ENCODE measurements at places on chromosomes 7 and 10. TPM values are rescaled to one million over a fixed set of nuclear protein-coding genes. Genes with fewer than 3 reads are reported as not detected.

GRCh38 chr7:111933609-111934008, 272.6 kb downstream of the DOCK4 start:
- no peak for DNase-seq

DNA sequence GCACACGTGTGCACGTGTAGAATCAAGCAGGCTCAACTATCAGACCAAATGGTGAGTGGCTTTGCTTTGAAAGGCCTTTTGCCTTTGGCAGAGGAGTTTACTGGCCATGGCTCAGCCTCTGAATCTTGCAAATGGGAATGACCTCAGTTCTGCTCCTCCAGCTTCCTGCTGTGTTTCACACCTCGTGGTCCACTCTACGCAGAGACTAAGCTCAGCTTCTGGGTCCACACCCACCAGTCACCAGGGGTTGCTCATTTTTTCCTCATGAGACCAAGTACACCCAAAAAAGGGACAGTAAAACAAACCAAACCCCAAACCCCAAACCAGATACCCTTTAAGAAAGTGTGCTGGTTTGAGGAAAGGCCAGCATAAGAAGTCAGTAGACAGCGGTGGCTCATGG, 236.4 kb downstream of the DNAJB6 start:
- DNase-seq: no peak

GRCh38 chr10:15363031-15363430, 8.1 kb downstream of the FAM171A1 start:
- no peak for DNase-seq

DNA sequence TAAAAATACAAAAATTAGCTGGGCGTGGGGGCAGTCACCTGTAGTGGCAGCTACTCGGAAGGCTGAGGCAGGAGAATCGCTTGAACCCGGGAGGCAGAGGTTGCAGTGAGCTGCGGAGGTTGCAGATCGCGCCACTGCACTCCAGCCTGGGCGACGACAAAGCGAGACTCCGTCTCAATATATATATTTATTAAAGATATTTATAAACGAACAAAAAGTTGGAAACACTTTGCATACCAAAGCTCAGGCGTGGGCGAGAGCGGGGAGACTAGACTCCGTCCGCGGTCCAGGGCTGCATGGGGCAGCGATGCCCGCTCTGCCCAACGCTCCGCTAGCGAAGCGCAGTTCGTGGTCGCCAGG, 7.9 kb upstream of the CRYGN start:
- no peak for DNase-seq

DNA sequence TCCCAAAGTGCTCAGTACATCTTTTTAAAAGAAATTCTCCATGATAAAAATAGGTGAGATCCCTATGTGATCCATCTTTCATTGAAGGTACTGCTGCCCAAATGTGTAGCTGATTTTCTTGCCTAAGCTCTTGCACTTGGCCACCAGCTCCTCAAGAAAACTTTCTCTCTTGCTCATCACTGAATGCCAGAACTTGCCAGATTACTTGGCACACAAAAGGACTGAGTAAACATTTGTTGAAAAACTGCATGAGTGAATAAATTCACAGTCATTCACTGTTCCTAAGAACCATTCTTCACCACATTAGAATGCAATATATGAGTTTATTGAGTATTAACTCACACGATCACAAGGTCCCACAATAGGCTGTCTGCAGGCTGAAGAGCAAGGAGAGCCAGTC, 99.9 kb downstream of the TRIL start:
- no peak for DNase-seq

- DNase-seq: no peak
Measured at GRCh38 chr7:134865001-134865845, 85.8 kb downstream of the CALD1 start.

GRCh38 chr7:105218939-105219770, 169.6 kb downstream of the SRPK2 start:
- DNase-seq: no peak

DNA sequence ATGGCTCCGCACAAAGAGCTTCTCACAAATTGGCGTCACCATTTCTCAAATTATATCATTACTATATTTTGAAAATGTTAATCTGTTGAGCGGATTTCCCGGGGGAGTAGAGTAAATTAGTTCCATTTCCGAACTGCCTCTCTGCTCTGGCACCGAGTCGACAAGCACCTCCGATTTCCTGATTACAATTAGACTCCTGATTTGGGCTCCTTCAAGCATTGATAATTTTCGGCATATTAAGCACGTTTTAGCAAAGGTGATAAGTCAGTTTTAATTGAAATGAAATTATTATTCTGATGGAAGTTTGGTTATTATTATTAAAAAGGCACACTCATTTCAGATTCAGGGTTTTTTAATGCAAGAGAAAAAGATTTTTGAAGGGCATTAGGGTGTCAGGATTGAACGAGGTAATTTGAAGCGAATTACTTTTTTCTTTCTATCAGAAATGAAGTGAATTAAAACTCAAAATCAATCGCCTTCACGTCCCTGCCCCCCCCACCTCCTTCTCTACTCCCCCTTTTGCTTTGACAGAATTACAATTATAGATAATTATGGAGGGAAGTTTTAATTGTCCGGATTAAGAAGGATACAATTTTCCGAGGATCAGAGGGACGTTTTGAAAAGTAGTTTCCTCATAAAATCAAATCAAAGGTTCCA, 4.0 kb upstream of the UNCX start:
- DNase-seq: no peak

DNA sequence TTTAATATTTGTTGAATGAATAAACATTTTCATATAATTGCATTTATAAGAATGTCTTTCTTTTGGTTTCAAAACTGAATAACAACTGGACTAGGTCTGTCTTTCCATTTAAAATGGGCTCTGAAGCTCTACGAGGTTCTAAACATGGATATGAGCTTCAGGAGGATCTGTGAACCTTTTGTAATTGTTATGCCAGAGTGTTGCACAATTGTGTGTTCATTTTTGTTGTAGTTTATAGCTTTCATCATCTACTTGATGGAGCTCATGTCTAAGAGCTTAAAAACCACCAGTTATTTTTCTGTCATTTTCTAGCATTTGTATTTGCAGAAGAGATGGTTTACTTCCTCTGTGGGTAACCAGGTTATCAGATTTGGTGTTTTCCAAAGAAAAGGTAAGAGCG, 265.7 kb upstream of the NPY start:
- no peak for DNase-seq

DNA sequence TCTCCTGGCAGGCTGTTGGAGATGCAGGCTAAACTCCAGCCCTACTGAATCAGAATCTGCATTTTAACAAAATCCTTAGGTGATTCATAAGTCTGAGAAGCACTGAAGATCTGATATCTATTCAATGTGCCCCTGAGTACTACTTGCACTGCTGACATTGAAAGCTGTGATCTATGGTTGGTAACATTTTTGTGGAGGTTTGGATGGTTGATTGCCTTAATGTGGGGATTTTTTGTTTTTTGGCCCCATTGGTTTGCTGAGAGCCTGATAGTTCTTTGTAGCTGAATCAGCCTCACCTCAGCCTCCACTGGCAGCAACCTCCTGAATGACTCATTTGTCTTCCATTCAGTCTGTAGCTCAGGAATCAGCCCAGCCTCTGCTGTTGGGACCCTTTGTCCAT, 14.7 kb upstream of the LRRN3 start:
- DNase-seq: peak; percentile 10

GRCh38 chr7:2559283-2559950, 638 bp downstream of the IQCE start:
- DNase-seq: no peak

GRCh38 chr7:42170724-42171123, 66.3 kb downstream of the GLI3 start:
- no peak for DNase-seq

GRCh38 chr10:3096149-3096548, 28.8 kb downstream of the PFKP start:
- DNase-seq: no peak

DNA sequence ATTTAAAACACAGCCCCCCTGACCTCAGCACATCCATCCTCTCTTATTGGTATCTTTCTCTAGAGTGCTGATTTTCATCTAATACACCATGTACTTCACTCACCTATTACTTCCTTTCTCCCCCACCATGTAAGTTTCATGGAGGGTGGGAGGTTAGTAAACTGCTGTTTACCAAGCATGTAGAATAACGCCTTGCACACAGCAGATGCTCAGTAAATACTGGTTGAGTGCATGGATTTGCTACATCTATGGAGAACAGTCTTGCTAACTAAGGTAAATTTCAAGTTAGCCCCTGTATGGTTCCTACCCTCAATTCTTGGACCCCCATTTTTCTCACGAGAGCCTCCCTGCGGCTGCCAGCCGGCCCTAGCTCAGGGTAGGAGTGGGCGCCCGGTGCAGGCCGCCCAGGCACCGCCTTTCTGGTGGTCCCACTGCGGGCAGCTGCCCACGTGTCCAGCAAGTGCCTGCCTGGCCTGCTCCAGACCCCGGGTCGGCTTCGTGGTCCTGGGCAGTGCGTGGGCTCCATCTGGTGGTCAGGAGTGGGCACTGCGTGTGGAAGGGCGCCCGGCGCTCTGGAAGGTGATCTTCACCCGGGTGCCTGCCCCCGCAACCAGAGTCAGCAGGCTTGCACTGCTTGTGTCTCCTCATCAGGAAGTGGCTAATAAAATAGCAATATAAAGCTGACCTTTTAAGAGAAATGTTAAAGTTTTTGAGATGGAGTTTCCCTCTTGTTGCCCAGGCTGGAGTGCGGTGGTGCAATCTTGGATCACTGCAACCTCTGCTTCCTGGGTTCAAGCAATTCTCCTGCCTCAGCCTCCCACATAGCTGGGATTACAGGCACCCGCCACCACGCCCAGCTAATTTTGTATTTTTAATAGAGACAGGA, 63.4 kb upstream of the DNAJB6 start:
- peak; percentile 21 for DNase-seq

GRCh38 chr7:6166443-6166891, 106.0 kb downstream of the CYTH3 start:
- no peak for DNase-seq

DNA sequence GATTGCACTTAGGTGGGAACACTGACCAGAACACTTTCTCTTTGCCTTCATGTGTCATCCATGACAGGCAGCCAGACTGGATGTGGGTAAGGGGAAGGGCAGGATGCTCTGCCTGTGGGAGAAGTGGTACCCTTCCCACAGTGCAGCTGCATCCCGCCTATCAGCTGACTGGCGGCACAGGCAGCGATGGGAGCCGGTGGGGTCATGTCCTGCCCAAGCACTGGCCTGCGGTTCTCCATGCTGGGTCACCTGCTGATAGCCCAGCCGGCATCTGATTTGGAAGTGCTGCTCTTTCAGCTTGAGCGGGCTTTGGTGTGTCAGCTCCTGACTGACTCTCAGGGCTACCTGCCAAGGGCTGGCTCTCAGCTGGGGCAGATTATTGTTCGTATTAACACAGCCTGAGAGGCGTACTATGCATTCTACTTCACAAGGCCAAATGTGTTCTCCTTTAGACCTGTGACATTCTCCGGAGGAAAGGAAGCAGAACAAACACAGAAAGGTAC, 105.2 kb upstream of the PDLIM1 start:
- no peak for DNase-seq

- DNase-seq: no peak
Measured at GRCh38 chr7:102432442-102433218, 745 bp upstream of the ORAI2 start.

NPTX2 gene
- not detected for total RNA-seq

PIP gene
- total RNA-seq: not detected

All from HCT116 (cell line).